ENCODE measurements at places on chromosomes 11 and 22. TPM values are rescaled to one million over a fixed set of nuclear protein-coding genes. Genes with fewer than 3 reads are reported as not detected.

Gene KRTAP5-8
- not detected for total RNA-seq

Gene OR2D2
- total RNA-seq: 0.19 TPM

Gene ART1
- total RNA-seq: not detected

Gene GLYAT
- total RNA-seq: not detected

Gene IGF2
- total RNA-seq: 6.3 TPM

All from bladder microvascular endothelial cell (primary cell).